Dorsolateral prefrontal cortex (tissue), 122 donors: ENCODE measurements at places on chromosomes 12 and 14.

DNA sequence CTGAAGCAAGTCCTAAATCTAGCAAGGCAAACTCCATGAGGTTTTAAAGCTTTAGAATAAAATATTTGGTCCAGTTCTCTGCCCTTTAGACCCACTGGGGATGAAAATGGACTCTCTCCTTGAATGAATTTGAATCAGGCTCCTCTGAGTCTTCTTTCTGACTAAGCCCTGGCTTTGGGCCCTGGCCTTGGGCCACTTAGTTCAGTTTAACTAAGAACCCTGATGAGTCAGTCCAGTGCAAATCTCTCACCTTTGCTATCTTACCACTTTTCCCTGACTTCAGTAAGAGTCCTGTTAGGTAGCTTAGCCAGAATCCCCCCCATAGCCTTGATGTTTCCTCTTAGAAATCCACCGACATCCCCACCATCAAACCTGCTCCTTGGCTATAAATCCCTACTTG, 427.5 kb downstream of the SNAPC1 start:
- no peak for DNase-seq

GRCh38 chr12:31650918-31651317, 8.6 kb upstream of the ETFBKMT start:
- no peak for DNase-seq

DNA sequence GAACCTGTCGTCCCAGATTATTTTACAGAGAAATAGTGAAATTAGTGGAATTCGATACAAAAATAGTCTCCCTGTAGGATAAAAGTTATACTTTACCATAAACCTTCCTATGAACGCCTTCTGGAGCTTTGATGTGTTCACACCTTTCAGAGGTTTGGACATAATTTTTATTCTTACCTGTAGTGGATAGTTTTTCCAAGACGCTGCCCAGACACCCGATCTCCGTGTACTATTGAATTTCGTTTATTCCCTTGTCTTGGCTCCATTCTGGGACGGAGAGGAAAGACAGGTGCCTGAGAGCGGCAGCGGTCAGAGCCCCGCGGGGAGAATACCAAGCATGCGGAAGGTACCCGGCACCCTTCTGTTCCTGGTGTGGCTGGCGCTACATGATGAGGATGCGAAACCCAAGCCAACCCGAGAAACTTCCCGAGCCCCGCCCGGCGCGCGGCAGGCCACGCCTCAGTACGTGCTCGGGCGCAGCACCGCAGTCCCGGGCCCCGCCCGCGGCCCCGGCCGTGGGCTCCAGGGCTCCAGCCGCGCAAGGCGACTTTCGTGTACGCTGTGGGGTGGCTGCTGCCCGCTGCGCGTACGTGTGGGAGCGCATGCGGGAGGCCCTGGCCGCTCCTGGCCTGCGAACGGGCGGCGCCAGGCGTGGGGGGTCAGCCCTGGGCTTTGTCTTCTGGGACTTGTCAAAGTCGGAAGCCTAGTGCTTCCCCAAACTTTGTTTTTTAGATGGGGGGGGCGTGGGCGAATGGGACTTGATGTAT, 11.3 kb upstream of the SNAPC1 start:
- DNase-seq: peak; percentile 65

DNA sequence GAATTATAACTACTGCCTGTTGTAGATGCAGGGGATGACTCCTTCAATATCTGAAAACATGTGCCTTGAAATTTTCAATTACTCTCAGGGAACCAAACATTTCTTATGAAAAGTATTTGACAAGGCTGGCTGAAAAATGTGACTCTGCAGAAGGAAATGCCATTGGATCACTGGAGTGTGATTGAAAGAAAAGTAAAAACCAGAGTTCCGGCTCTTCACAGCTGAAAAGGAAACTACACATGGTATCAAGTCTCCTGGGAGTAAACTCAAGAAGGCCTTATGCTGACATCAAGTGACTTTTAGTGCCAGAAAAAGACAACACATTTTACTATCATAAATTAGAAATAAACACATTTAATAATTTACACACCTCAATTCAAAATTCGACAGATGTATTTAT, 693.0 kb downstream of the LRFN5 start:
- no peak for DNase-seq

- no peak for DNase-seq
Measured at GRCh38 chr14:71336489-71337192, 429.4 kb downstream of the PCNX1 start.
